Left lung (tissue), 14 donors: ENCODE measurements at places on chromosomes 1 and 21. TPM values are rescaled to one million over a fixed set of nuclear protein-coding genes. Genes with fewer than 3 reads are reported as not detected.

Gene VWA5B1
- polyA plus RNA-seq = 0.85 TPM

Gene KCNK2
- polyA plus RNA-seq = not detected

Gene PLXNA2
- polyA plus RNA-seq = 29.4 TPM

Gene RGL1
- polyA plus RNA-seq = 45.9 TPM

Gene SPRR2A
- polyA plus RNA-seq = not detected

Gene MPL
- polyA plus RNA-seq = 1.4 TPM

Gene CD5L
- 0.23 TPM for polyA plus RNA-seq

Gene LRRIQ3
- 1.1 TPM for polyA plus RNA-seq

- no peaks in the 10 kb centered on the region for H3K36me3 ChIP-seq
- no peak for DNase-seq
- H3K4me1 ChIP-seq = no peaks in the 10 kb centered on the region
- H3K4me3 ChIP-seq = no peak overlapping the region
Measured at GRCh38 chr1:180614730-180615129, 17.1 kb upstream of the XPR1 start.

GRCh38 chr1:61825393-61825792 lies 83.1 kb downstream of the PATJ start:
- H3K4me1 ChIP-seq = no peaks in the 10 kb centered on the region
- no peaks in the 10 kb centered on the region for H3K36me3 ChIP-seq
- H3K27ac ChIP-seq = no peak overlapping the region
- DNase-seq = no peak

GRCh38 chr1:175597969-175598765 lies 145.2 kb downstream of the TNR start:
- H3K27ac ChIP-seq = no peak overlapping the region
- peaks cover 23% of the 10 kb centered on the region for H3K27me3 ChIP-seq
- DNase-seq = no peak

DNA sequence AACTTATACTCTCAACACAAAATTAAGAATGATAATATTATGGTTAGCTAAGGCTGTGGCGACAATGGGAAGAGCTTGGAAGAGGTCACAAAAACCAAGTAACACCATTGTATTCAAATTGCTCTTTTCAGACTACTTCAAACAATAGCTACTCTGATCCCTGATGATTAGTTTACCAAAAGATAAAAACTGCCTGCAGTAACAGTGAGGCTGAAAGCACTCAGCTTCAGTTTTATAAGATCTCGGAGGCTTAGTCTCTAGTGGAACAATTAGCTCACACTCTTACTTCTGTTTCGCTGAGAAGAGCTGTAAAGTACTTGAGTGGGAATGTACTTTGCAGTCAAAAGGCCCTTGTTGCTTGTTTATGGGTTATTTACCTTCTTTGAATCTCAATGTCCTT lies 278.5 kb downstream of the LRRC7 start:
- no peaks in the 10 kb centered on the region for H3K36me3 ChIP-seq
- H3K4me3 ChIP-seq = no peak overlapping the region
- H3K27me3 ChIP-seq = no peaks in the 10 kb centered on the region
- DNase-seq = no peak
- H3K4me1 ChIP-seq = no peaks in the 10 kb centered on the region

- H3K4me1 ChIP-seq = no peaks in the 10 kb centered on the region
- no peaks in the 10 kb centered on the region for H3K27me3 ChIP-seq
- H3K4me3 ChIP-seq = no peak overlapping the region
- no peaks in the 10 kb centered on the region for H3K36me3 ChIP-seq
- DNase-seq = no peak
- H3K27ac ChIP-seq = no peak overlapping the region
Measured at GRCh38 chr21:27388825-27389224, 421.9 kb upstream of the ADAMTS5 start.

DNA sequence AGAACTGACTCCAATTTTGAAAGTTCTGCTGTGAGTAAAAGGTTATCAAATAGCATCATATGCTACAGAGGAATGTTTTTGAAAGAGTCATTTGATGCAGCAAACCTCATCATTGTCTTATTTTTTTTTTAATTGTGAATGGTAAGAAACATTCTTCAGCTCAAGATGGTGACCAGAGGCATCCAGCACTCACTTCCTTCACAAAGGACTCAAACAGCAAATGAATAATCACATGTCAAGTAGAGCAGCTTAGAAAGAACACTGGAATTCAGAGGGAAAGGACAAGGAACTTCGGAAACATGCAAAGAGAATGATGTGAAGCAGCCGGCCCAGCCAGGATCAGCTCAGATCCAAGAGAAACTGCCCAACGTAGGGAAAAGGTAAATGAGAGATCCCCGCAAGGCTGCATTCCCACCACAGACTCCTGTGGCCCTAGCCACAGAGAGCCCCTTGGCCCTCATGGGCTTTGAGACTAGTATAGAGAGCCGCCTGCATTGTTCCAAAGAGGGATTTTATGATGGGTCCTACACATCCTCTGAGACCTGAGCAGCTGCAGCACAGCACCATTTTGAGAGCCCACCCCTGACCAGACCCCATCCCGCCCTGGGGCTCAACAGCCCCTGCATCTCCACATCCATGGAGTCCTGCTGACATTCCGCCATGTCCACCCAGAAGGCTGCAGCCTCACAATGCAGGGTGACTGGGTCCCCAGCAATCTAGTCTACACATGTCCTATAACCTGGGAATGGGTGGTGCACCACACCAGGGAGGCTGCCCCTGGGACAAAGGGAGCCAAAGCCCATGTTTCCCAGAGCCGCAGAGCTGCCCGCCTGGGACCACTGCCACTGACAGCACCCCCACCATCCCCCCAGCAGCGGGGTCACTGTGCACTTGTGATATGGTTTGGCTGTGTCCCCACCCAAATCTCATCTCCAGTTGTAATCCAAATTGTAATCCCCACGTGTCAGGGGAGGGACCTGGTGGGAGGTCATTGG lies 21.2 kb upstream of the UTS2 start:
- no peaks in the 10 kb centered on the region for H3K36me3 ChIP-seq
- no peaks in the 10 kb centered on the region for H3K4me1 ChIP-seq
- no peaks in the 10 kb centered on the region for H3K27me3 ChIP-seq
- DNase-seq = no peak
- H3K4me3 ChIP-seq = no peak overlapping the region

GRCh38 chr1:153777648-153778047 lies 2.4 kb downstream of the SLC27A3 start:
- peak overlapping the region; percentile 84 for H3K4me3 ChIP-seq
- no peaks in the 10 kb centered on the region for H3K27me3 ChIP-seq
- H3K27ac ChIP-seq = no peak overlapping the region

GRCh38 chr1:171152549-171152948 lies 32.6 kb upstream of the FMO2 start:
- H3K27ac ChIP-seq = no peak overlapping the region
- H3K4me3 ChIP-seq = no peak overlapping the region
- no peak for DNase-seq
- H3K36me3 ChIP-seq = no peaks in the 10 kb centered on the region
- no peaks in the 10 kb centered on the region for H3K4me1 ChIP-seq

- H3K4me3 ChIP-seq = no peak overlapping the region
- no peaks in the 10 kb centered on the region for H3K36me3 ChIP-seq
- H3K4me1 ChIP-seq = no peaks in the 10 kb centered on the region
- no peaks in the 10 kb centered on the region for H3K27me3 ChIP-seq
- no peak for DNase-seq
Measured at GRCh38 chr1:179825206-179825605, 52.4 kb downstream of the TOR1AIP2 start.

DNA sequence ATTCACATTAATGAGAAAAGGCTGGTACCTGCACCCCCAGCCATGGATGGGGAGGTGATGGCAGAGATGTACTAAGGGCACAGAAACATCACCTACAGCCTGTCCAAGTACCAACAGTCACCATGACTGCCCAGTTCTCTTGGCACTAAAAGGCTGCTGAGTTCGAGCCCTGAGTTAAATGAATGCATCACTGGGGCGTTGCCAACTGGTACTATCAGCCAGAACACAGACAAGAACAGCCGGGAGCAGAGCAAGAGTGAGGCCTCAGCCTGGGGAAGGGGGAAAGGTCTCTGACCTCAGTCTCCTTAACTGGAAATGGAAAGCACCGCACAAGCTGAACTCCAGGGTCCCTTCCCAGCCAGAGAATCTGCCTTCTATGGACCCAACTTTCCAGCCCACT lies 60.5 kb downstream of the GLIS1 start:
- no peak overlapping the region for H3K27ac ChIP-seq
- H3K4me1 ChIP-seq = peaks cover 5% of the 10 kb centered on the region
- H3K4me3 ChIP-seq = no peak overlapping the region
- peaks cover 31% of the 10 kb centered on the region for H3K27me3 ChIP-seq

DNA sequence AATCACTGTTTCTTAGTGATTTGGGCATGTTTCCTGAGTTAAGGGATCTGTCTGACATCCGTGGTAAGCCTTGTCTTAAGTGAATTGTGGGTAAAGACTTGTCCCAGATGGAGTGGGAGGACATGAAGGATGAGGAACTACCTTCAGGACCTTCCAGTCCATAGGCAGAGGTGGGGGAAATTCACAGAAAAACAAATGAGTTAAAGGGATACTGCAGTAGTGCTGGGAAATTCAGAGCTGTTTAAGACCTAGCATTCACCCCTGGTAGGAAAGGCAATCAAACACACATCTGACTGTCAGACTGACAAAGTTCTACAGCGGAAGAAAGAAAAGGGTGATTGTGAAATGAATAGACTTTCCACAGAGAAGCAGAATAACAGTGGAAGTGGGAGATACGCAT lies 3.0 kb downstream of the GNAT2 start:
- DNase-seq = no peak
- no peak overlapping the region for H3K4me3 ChIP-seq
- H3K36me3 ChIP-seq = no peaks in the 10 kb centered on the region
- H3K27me3 ChIP-seq = no peaks in the 10 kb centered on the region

- no peak overlapping the region for H3K27ac ChIP-seq
- no peaks in the 10 kb centered on the region for H3K27me3 ChIP-seq
- no peak overlapping the region for H3K4me3 ChIP-seq
- DNase-seq = no peak
- no peaks in the 10 kb centered on the region for H3K4me1 ChIP-seq
- H3K36me3 ChIP-seq = no peaks in the 10 kb centered on the region
Measured at GRCh38 chr1:11443043-11443442, 35.9 kb upstream of the DISP3 start.

- no peaks in the 10 kb centered on the region for H3K36me3 ChIP-seq
- peak overlapping the region; percentile 86 for H3K27ac ChIP-seq
- H3K27me3 ChIP-seq = no peaks in the 10 kb centered on the region
- no peak for DNase-seq
Measured at GRCh38 chr1:32701421-32701911, 1.1 kb downstream of the SYNC start.

GRCh38 chr1:225343618-225344017 lies 84.2 kb downstream of the LBR start:
- H3K27me3 ChIP-seq = no peaks in the 10 kb centered on the region
- no peaks in the 10 kb centered on the region for H3K4me1 ChIP-seq
- H3K4me3 ChIP-seq = no peak overlapping the region
- DNase-seq = no peak
- no peak overlapping the region for H3K27ac ChIP-seq

- no peaks in the 10 kb centered on the region for H3K4me1 ChIP-seq
- H3K36me3 ChIP-seq = no peaks in the 10 kb centered on the region
- no peak overlapping the region for H3K4me3 ChIP-seq
- H3K27ac ChIP-seq = no peak overlapping the region
- DNase-seq = no peak
Measured at GRCh38 chr1:210081494-210081893, 143.5 kb downstream of the SYT14 start.

- H3K27me3 ChIP-seq = no peaks in the 10 kb centered on the region
- H3K27ac ChIP-seq = no peak overlapping the region
- DNase-seq = no peak
Measured at GRCh38 chr1:93330196-93330595, 15.5 kb upstream of the DR1 start.

- no peak for DNase-seq
- H3K4me3 ChIP-seq = no peak overlapping the region
- H3K27me3 ChIP-seq = no peaks in the 10 kb centered on the region
- H3K27ac ChIP-seq = no peak overlapping the region
- peaks cover 21% of the 10 kb centered on the region for H3K36me3 ChIP-seq
Measured at GRCh38 chr1:28986306-28986910, 72.0 kb downstream of the EPB41 start.

DNA sequence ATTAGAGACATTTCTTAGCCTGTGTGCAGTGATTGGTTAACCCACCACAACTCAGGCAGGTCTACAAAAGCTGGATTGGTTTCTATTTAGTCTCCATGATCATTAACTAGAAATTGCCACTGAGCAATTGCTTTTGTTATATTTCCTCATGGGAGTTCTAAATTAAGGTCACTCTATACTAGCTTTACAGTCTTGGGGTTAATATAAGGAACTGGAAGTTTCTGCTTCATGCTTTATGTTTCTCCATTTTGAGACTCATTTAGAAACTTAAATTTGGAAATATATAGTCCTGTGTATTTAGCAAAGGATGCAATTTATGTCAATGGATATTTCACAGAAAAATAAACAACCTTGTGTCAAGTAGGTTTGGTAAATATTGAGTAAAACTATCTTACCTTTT lies 137.5 kb downstream of the HLX start:
- H3K27ac ChIP-seq = no peak overlapping the region
- H3K36me3 ChIP-seq = no peaks in the 10 kb centered on the region
- H3K4me3 ChIP-seq = no peak overlapping the region
- H3K4me1 ChIP-seq = peaks cover 15% of the 10 kb centered on the region
- no peaks in the 10 kb centered on the region for H3K27me3 ChIP-seq

GRCh38 chr1:112599477-112599876 lies 19.5 kb downstream of the ST7L start:
- no peak overlapping the region for H3K4me3 ChIP-seq
- H3K27me3 ChIP-seq = no peaks in the 10 kb centered on the region
- no peak for DNase-seq

DNA sequence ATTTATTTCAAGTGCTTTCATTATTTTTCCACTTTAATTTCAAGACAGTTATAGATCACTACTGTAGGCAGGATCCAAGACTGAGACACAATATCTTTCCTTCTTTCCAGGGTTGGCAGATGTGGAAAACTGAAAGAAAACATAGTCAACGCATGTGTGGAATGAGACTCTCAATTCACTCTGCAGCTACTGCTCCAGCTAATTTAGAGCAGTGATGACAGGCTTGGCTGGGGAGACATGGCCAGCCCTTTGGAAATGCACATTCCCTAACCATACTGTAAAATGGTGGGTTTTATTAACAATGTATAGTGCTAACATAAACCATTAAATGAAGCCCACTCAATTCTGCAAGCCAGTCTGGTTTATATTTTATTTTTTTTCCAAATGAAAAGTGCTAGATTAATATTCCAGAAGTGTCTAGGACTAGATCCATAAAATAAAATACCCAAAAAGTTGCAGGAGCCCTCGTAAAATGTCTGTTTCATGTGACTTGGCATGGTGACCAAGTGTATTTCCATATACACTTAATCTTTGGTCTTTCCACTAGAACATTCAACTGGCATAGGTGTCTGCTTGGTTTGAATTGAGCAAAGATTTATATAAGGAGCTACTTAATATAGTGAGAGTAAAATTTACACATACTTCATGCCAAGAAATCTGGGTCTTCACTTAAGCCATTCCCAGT lies 32.9 kb downstream of the COL11A1 start:
- no peaks in the 10 kb centered on the region for H3K4me1 ChIP-seq
- DNase-seq = no peak
- H3K4me3 ChIP-seq = no peak overlapping the region
- H3K27ac ChIP-seq = no peak overlapping the region

GRCh38 chr1:32779242-32779641 lies 37.9 kb downstream of the YARS1 start:
- H3K36me3 ChIP-seq = peaks cover 100% of the 10 kb centered on the region
- no peak overlapping the region for H3K27ac ChIP-seq
- H3K27me3 ChIP-seq = no peaks in the 10 kb centered on the region
- H3K4me3 ChIP-seq = no peak overlapping the region
- no peak for DNase-seq
- H3K4me1 ChIP-seq = peaks cover 10% of the 10 kb centered on the region
